ENCODE measurements at places on chromosomes 2 and 18. TPM values are rescaled to one million over a fixed set of nuclear protein-coding genes. Genes with fewer than 3 reads are reported as not detected.

CCDC150 gene
- total RNA-seq: 1.2 TPM

IL36RN gene
- not detected for total RNA-seq

MC2R gene
- total RNA-seq: not detected

IL1RL1 gene
- total RNA-seq: 4.9 TPM

KCNIP3 gene
- not detected for total RNA-seq

AGFG1 gene
- total RNA-seq: 84.5 TPM

VWC2L gene
- not detected for total RNA-seq

HSBP1L1 gene
- total RNA-seq: 42.8 TPM

KCNF1 gene
- total RNA-seq: not detected

NAT8 gene
- total RNA-seq: not detected

DNA sequence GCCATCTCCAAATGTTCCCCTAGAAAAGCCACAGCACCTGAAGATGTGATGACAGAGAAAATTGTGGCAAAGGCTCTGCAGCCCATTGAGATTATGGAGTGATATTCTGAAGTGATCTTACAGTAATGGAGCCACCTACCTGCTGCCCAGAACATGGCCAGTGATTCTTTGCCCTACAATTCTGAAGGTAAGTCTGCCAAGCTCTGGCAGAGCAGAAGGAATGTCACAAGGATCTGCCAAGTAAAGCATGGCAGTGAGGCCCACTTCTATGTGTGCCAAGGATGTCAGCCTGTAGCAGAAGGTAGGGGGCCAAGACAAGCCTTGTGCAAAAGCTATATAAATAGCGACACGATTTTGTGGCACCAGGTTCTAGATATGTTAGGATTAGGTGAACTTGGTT, 155.1 kb downstream of the RND3 start:
- no peaks in the 10 kb centered on the region for H3K36me3 ChIP-seq
- no peaks in the 10 kb centered on the region for H3K27me3 ChIP-seq
- no peak overlapping the region for H3K27ac ChIP-seq
- H3K4me3 ChIP-seq: no peak overlapping the region
- H3K4me1 ChIP-seq: no peaks in the 10 kb centered on the region
- DNase-seq: no peak

GRCh38 chr18:58341916-58342315, 287.0 kb downstream of the ALPK2 start:
- H3K4me1 ChIP-seq: no peaks in the 10 kb centered on the region
- no peaks in the 10 kb centered on the region for H3K36me3 ChIP-seq
- H3K27ac ChIP-seq: no peak overlapping the region

DNA sequence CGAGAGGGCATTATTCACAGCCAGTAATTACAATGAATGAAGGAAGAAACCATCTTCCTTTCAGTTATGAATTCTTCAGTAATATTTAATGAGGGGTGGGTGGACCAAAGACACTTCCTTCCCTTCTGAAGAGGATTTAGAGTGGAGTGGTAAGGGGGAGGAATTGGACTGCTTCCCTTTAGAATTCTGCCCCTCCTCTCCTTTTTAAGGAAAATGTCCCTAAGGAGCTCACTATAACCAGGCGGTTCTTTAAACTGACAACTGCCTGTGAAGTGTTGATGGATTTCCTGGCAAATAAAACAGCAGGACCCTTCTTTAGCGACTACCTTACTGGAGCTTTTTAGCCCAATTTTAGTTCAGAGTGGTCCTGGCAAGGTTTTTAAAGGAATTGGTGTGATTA, 86.4 kb downstream of the LIMS1 start:
- DNase-seq: no peak
- H3K27ac ChIP-seq: peak overlapping the region; percentile 74
- no peaks in the 10 kb centered on the region for H3K36me3 ChIP-seq
- H3K4me1 ChIP-seq: peaks cover 39% of the 10 kb centered on the region
- H3K27me3 ChIP-seq: no peaks in the 10 kb centered on the region

- no peaks in the 10 kb centered on the region for H3K4me1 ChIP-seq
- no peak for DNase-seq
- no peak overlapping the region for H3K27ac ChIP-seq
- no peak overlapping the region for H3K4me3 ChIP-seq
These were observed 39.9 kb upstream of the RBMS1 start for GRCh38 chr2:160533482-160533881.

DNA sequence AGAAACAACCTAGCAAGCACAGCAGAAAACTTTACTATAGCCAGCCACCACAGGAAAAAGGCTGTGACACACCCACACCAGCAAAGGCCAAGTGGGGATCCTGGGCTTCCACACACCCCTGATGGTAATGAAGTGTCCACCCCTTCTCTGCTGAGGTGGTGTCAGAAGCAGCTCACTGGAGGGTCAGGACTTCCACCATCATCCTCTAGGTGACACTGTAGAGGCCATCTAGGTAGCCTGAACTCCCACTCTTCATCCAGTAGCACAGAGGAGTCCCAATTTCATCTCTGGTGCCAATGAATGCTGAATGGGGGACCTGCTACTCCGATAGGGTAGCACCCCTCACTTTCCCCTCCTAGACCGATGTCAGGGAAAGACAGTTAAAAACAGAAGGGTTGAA, 1544.4 kb downstream of the LRP1B start:
- no peak for DNase-seq
- H3K27ac ChIP-seq: no peak overlapping the region
- no peaks in the 10 kb centered on the region for H3K36me3 ChIP-seq
- no peaks in the 10 kb centered on the region for H3K27me3 ChIP-seq
- H3K4me3 ChIP-seq: no peak overlapping the region
- H3K4me1 ChIP-seq: no peaks in the 10 kb centered on the region

DNA sequence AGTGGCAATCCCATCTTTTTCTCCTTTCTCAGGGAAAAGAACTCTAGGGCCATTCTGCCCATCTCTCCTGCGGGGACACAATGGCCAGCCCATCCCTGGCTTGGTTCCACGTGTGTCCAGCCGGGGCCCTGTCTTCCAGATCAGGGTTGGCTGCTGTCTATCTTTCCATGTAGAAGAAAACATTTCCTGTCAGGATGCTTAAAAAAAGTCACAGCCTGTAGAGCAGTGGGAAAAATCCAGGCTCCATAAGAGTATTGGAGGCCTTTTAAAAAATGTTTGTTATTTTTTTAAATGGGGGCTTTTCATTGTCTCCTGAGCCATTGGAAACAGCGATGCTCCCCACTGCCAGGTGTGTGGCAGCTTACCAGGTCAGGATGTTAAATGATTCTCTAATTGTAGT, 105.6 kb downstream of the TGFA start:
- H3K4me1 ChIP-seq: no peaks in the 10 kb centered on the region
- H3K36me3 ChIP-seq: no peaks in the 10 kb centered on the region
- H3K27ac ChIP-seq: no peak overlapping the region
- H3K4me3 ChIP-seq: no peak overlapping the region
- no peaks in the 10 kb centered on the region for H3K27me3 ChIP-seq

- H3K4me1 ChIP-seq: no peaks in the 10 kb centered on the region
- H3K27me3 ChIP-seq: no peaks in the 10 kb centered on the region
- DNase-seq: no peak
- H3K36me3 ChIP-seq: no peaks in the 10 kb centered on the region
- no peak overlapping the region for H3K27ac ChIP-seq
These were observed 30.4 kb downstream of the UPP2 start for GRCh38 chr2:158131919-158132566.

DNA sequence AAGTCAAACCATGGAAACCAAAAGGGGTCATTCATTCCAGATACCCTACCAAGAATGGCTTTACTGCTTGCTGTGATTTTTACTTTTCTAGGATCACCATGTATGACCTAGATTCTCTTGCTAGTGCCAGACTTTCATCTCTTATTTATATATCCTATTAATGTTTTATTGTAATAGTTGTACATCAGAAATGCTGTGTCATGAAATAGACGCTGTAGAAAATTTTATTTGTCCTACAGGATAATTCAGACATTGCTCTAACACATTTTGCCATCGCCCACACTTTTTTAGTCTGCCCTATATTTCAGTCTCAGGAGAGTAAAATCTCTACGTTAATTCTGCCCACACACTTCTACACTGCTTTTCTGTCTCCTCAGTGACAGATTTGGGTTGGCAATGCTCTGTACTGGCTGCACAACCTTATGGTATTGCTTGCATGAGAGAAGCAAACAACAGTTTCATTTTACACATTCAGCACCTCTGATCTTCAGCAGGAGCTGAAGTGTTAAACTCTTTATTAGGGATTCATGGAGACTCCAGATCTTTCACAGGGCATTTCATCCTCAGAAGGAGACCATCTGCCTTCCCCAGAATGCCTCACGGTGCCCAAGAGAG, 871.8 kb upstream of the CHAC2 start:
- H3K4me3 ChIP-seq: no peak overlapping the region
- H3K27me3 ChIP-seq: no peaks in the 10 kb centered on the region
- no peaks in the 10 kb centered on the region for H3K36me3 ChIP-seq
- no peak overlapping the region for H3K27ac ChIP-seq
- DNase-seq: no peak

- no peak for DNase-seq
- no peaks in the 10 kb centered on the region for H3K4me1 ChIP-seq
- peaks cover 16% of the 10 kb centered on the region for H3K36me3 ChIP-seq
- no peaks in the 10 kb centered on the region for H3K27me3 ChIP-seq
These were observed 114.3 kb upstream of the MCFD2 start for GRCh38 chr2:47029737-47030524.

DNA sequence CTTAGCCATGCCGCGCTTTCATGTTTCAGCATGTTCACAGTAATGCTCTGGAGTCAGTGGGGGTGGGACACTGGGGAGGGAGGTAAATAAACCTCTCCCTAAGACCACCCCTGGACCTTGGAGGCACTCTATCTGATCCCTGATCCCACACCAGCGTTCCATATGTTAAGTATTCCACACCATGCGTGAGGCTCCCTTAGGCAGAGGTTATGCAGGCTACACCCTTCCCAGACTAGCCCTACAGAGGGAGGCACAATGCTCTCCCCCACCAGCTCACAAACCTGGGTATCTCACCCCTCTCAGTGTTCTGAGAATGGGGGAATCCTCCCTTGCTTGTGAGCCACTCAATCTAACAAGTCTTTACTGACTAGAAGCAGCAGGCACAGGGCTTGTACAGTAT, 1610.4 kb upstream of the ZEB2 start:
- no peak overlapping the region for H3K27ac ChIP-seq
- no peaks in the 10 kb centered on the region for H3K36me3 ChIP-seq
- no peak overlapping the region for H3K4me3 ChIP-seq
- DNase-seq: no peak
- H3K27me3 ChIP-seq: no peaks in the 10 kb centered on the region

GRCh38 chr2:188207554-188207953, 84.1 kb upstream of the GULP1 start:
- no peaks in the 10 kb centered on the region for H3K36me3 ChIP-seq
- H3K4me3 ChIP-seq: no peak overlapping the region
- H3K27ac ChIP-seq: no peak overlapping the region

- no peak for DNase-seq
- H3K27ac ChIP-seq: no peak overlapping the region
- no peaks in the 10 kb centered on the region for H3K4me1 ChIP-seq
- no peaks in the 10 kb centered on the region for H3K27me3 ChIP-seq
- H3K36me3 ChIP-seq: no peaks in the 10 kb centered on the region
These were observed 1263.4 kb downstream of the DSC3 start for GRCh38 chr18:29779096-29779495.

- no peak for DNase-seq
- no peak overlapping the region for H3K27ac ChIP-seq
- no peak overlapping the region for H3K4me3 ChIP-seq
- H3K4me1 ChIP-seq: no peaks in the 10 kb centered on the region
- no peaks in the 10 kb centered on the region for H3K36me3 ChIP-seq
These were observed 554.4 kb upstream of the LRRTM1 start for GRCh38 chr2:80858965-80859364.

DNA sequence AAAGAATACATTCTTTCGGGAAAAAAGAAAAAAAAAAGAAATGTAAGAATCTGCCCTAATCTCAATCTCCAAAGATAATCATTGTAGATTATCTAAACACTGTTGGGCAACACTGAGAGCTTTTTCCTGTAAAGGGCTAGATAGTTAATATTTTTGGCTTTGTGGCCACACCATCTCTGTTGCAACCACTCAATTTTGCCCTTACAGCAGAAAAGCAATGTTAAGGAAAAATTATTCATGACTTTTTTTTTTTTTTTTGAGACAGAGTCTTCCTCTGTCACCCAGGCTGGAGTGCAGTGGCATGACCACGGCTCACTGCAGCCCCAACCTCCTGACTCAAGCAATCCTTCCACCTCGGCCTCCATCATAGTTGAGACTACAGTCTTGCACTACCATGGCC, 17.3 kb upstream of the FZD5 start:
- DNase-seq: no peak
- no peaks in the 10 kb centered on the region for H3K27me3 ChIP-seq
- H3K4me1 ChIP-seq: no peaks in the 10 kb centered on the region
- no peaks in the 10 kb centered on the region for H3K36me3 ChIP-seq
- no peak overlapping the region for H3K4me3 ChIP-seq

DNA sequence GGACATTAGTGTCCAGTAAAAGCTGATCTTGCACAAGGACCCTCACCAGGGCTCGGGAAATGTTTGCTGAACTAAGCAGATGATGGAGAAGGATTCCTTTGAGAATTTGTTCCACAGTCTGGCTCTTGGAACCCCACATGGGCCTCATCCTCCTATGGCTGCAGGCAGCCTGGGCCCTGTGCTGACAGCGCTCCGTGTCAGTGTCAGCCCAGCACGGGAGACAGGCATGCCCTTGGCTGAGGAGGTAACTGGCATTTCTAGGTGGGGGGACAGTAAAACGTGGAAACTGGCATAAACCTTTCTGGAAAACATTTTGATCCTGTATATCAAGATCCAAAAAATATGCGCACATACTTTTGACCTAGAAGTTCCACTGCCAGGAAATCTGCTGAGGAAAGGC, 10.5 kb downstream of the PTMA start:
- DNase-seq: no peak
- H3K36me3 ChIP-seq: no peaks in the 10 kb centered on the region
- H3K27me3 ChIP-seq: no peaks in the 10 kb centered on the region

GRCh38 chr2:223896833-223897311, 48.3 kb downstream of the WDFY1 start:
- no peak overlapping the region for H3K27ac ChIP-seq
- no peak overlapping the region for H3K4me3 ChIP-seq
- no peaks in the 10 kb centered on the region for H3K4me1 ChIP-seq
- H3K27me3 ChIP-seq: no peaks in the 10 kb centered on the region
- peaks cover 31% of the 10 kb centered on the region for H3K36me3 ChIP-seq

DNA sequence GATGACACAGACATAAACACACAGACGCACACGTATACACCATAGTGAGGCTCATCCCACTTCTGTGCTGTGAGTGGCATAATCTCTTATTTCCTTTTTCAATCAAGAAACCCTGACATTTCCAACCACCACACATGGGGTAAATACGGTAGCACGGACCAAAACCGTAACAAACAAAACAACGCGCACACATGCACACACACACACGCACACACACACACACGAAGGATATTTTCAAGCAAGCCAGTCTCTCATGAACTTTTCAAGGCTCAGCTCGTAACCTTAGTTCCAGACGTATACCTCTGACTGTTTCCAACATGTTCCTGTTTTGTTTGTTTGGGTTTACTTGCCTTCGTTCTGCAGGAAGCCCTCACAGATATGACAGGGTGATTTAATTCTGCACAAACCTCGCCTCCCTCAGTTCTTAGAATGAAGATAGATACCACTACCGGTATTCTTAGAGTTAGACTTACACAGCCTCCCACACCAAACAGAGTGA, 119.8 kb downstream of the BCL2 start:
- DNase-seq: peak; percentile 80
- no peaks in the 10 kb centered on the region for H3K36me3 ChIP-seq
- peak overlapping the region; percentile 63 for H3K4me3 ChIP-seq
- no peaks in the 10 kb centered on the region for H3K27me3 ChIP-seq
- peaks cover 37% of the 10 kb centered on the region for H3K4me1 ChIP-seq

GRCh38 chr18:67081482-67082211, 434.9 kb downstream of the DSEL start:
- no peaks in the 10 kb centered on the region for H3K4me1 ChIP-seq
- no peaks in the 10 kb centered on the region for H3K36me3 ChIP-seq
- no peak for DNase-seq
- H3K27me3 ChIP-seq: no peaks in the 10 kb centered on the region

All from naive thymus-derived CD4-positive, alpha-beta T cell (primary cell).